ENCODE measurements at places on chromosomes 4 and X.

GRCh38 chr4:74665346-74665745, 129.0 kb downstream of the BTC start:
- no peak for DNase-seq

DNA sequence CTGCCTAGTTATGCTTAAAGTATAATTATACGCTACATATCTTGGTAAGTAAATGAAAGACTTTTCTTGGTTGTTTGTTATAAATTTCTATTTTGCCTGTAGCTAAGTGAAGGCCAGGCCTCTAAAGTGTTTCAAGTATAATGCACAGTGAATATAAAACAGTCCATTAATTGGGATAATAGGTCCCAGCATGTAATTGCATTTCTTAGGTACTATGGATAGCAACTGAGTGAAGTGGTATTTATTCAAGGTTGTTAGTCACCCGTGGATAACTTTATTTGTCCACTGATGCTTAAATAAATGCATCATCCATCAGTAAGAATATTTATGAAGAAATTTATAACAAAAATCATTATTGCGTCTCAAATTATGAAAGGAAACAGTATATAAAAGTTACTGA, 59.1 kb downstream of the TEX13C start:
- DNase-seq: no peak

GRCh38 chr4:95985051-95985450, 145.2 kb downstream of the PDHA2 start:
- no peak for DNase-seq

DNA sequence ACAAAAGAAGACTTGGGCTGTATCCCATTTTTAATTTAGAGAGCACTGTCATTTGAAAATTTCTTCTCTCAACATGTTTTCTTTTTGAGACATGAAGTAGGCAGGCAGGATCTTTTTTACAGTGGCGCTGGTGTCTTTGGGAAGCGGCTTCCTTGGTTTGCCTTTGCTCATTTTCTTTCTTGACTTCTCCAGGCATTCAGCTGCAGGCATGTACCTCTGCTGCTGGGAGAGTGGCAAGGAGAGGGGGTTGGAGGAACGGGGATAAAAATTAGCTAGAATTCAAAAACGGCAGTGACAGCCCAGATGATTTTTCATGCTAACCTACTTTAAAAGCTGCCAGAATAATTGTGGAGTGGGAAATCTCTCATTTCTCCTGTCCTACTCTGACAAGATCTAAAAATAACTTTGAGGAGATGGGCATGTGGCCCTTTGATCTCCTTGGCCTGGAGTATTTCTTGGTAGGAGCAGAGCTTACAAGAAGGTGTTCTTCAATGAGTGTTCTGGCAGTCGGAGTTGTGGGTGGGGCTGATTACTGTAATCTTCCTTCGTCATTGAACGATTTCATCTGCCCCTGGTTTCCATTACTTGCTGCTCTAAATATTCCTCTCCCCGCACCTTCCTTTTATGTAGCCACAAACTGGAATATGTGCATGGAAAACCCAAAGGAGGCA, 54.8 kb downstream of the TBL1X start:
- no peak for DNase-seq

- DNase-seq: no peak
These were observed 17.0 kb upstream of the FRYL start for GRCh38 chr4:48796927-48797679.

GRCh38 chr4:94961420-94961819, 203.7 kb downstream of the BMPR1B start:
- no peak for DNase-seq

GRCh38 chr4:112940336-112940735, 109.1 kb upstream of the ANK2 start:
- DNase-seq: no peak

GRCh38 chr4:184408021-184408683, 66.2 kb downstream of the IRF2 start:
- no peak for DNase-seq

DNA sequence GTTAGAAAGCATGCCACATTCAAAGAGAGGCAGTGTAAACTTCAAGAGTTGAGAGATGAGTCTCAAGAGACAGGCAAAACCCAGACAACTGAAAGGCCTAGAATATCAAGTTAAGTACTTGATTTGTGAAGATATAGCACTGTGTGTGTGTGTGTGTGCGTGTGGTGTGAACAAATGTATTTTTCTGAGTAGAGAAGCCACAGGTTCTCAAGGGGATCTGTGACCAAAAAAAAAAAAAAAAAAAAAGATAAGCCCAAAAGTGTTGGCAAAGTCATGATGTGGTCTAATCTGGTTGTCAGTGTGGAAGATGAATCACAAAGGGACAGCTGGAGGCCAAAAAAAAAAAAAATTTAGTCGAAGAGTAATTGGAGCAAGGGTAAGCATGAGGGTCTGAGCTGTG, 3.9 kb downstream of the RIPPLY1 start:
- no peak for DNase-seq
